ENCODE measurements at places on chromosomes 6 and 20.

DNA sequence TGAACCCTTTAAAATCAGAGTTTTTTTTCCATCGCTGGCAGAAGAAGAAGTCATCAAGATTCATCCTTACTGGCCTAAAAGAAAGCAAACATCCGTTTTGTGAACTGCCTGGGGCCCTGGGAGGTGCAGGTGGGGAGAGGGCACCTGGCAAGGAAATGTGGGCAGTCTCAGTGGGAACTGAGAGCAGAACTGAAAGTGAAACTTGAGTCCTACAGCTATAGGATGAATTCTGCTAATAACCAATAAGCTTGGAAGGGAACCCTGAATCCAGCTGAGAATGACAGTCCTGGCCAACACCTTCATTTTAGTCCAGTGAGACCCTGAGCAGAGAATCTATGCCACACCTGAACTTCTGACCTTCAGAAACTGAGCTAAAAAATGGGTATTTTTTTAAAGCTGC, 130.1 kb upstream of the ASCC3 start:
- DNase-seq, result no peak

DNA sequence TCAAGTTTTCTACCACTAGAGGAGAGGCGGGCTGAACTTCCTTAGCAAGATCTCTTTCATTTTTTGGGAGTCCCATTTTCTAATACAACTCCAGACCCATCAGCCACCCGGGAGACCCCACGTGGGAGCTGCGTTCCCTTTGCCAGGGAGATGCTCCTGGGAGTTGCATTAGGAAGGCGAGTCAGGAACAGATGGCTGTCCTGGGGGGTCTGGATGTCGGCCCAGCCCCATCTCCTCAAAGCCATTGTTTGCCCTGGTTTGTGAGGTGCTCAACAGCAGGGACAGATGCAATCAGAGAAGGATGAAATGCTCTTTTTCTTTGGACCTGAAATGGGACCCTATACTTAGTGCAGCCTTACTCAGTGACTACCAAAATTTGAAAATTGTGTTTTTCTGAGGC, 39.4 kb downstream of the CARMIL1 start:
- no peak for DNase-seq

- no peak for DNase-seq
Measured at GRCh38 chr6:40917603-40918002, 121.4 kb downstream of the UNC5CL start.

- DNase-seq, result no peak
Measured at GRCh38 chr20:39946053-39946810, 742.8 kb downstream of the MAFB start.

- DNase-seq, result peak; percentile 70
Measured at GRCh38 chr6:151229401-151230276, 10.1 kb upstream of the AKAP12 start.

DNA sequence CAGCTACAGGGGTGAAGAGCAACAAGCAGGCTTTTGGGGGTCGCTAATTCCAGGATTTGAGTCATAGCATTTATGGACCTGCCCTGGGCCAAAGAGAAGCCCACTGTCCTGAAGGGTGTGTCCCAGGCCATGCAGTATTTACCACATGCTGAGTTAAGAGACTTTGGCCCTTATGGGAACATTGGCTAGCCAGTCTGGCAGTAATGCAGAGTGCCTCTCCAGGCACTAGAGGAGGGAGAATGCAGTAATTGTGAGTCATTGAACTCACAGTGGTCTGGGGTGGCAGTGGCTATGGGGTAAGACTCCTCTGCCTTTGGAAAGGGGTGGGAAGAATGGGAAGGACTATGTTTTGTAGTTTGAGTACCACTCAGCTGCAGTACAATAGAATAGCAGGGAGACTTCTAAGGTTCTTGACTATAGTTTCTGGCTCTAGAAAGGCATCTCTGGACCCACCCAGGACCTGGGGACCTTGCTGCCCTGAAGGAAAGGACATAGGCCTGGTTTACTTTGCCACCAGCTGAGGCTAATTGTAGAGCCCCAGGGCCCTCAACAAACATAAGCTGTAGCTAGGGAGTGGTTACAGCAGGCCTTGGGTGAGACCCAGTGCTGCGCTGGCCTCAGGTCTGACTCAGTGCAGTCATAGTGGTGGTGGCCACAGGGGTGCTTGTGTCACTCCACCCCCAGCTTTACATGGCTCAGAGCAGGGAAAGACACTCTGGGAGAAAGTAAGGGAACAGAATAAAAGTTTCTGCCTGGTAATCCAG, 520.9 kb downstream of the HTR1B start:
- no peak for DNase-seq

DNA sequence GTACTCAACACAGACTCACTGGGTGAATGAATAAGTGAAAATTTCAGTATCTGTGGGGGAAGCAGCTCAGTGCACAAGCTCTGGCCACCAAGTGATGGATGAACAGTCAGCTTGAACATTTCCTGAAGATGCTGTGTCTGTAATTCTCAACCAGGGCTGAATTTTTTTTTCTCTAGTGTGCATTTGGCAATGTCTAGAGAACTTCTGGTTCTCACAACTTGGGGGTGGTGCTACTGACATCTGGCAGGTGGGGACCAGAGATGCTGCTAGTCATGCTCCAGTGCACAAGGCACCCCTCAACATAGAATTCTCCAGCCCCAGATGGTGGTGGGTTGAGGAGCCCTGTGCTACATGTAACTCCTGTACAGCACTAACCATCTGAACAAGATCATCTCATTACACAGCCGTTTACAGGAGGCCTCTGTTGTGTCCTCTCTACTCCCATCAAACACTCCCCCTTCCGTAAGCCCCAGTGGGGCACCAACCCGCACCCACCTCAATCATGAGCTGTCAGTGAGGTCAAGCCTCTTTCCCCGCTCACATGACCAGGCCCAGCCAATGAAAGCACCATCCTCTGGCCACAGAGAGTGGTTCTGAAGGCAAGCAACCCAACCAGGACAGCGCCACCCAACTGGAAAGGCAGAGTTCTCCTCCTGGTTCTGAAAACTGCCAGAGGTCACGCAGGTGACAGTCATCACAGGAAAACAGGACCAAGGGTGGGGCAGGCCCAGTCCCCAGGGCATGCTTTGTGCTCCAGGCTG, 103.9 kb upstream of the PMEPA1 start:
- no peak for DNase-seq

GRCh38 chr20:2708665-2709064, 16.1 kb downstream of the EBF4 start:
- DNase-seq, result no peak

GRCh38 chr6:133740816-133741215, 148.1 kb upstream of the TCF21 start:
- DNase-seq, result no peak

Measured in activated CD4-positive, alpha-beta T cell treated with anti-CD3 and anti-CD28 coated beads, Interleukin-2, Interleukin-4, amounts not matched to agents 100 ng/mL and 50 ng/mL, durations not matched to agents 16 hours and 8 hours (primary cell).